ENCODE measurements at places on chromosomes 4 and X.

DNA sequence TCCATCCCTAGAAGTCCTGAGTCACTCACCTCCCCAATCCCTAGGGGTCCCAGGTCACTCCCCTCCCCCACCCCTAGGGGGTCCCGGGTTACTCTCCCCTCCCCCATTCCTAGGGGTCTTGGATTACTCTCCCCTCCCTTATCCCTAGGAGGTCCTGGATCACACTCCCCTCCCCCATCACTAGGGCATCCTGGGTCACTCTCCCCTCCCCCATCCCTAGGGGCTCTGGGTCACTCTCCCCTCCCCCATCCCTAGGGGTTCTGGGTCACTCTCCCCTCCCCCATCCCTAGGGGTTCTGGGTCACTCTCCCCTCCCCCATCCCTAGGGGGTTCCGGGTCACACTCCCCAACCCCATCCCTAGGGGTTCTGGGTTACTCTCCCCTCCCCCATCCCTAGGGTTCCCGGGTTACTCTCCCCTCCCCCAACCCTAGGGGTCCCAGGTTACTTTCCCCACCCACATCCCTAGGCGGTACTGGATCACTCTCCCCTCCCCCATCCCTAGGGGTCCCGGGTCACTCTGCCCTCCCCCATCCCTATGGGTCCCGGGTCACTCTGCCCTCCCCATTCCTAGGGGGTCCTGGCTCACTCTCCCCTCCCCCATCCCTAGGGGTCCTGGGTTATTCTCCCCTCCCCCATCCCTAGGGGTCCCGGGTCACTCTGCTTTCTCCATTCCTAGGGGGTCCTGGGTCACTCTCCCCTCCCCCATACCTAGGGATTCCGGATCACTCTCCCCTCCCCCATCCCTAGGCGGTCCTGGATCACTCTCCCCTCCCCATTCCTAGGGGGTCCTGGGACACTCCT lies 2.1 kb downstream of the ASMTL start:
- peak; percentile 55 for DNase-seq

GRCh38 chrX:20197641-20198210 lies 56.1 kb upstream of the EIF1AX start:
- DNase-seq = no peak

- no peak for DNase-seq
These were observed 317.6 kb upstream of the CNKSR2 start for GRCh38 chrX:21056622-21057021.

- DNase-seq = no peak
These were observed 283.8 kb downstream of the IQCM start for GRCh38 chr4:149531861-149532260.

DNA sequence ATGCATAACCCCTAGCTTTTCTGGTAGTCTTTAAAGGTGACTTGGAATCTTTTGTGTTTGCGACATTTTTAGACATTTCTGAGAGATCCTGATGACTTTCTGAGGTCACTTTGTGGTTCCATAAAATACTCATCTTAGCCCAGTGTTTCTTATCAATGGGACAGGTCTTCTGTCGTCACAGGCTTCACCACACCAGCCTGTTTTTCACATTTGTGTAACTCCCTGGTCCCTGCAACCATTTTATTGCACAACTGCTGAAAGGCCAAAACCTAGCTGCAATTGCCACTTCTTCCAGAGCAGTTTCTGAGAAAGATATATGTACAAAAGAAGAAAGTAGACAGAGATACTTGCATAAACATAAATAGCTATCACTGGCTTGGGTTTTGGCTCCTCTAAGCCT lies 120.9 kb downstream of the IL15 start:
- no peak for DNase-seq

DNA sequence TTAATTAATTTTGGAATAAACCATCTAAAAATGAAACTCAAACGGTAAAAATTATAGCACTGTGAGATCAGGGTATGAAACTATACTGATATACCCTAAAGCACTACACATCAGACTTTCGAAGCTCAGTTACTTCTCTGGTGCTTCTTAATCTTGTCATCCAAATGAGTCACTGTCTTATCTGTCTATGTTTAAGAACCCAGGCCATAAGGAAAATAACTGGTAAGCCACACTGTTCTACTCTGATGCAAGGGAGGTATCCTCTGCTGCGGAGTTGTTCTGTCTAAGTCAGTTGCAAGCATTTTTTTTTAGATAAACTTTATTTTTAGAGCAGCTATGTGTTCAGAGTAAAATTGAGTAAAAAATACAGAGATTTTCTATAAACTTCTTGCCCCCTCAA lies 830.8 kb upstream of the POU3F4 start:
- no peak for DNase-seq

DNA sequence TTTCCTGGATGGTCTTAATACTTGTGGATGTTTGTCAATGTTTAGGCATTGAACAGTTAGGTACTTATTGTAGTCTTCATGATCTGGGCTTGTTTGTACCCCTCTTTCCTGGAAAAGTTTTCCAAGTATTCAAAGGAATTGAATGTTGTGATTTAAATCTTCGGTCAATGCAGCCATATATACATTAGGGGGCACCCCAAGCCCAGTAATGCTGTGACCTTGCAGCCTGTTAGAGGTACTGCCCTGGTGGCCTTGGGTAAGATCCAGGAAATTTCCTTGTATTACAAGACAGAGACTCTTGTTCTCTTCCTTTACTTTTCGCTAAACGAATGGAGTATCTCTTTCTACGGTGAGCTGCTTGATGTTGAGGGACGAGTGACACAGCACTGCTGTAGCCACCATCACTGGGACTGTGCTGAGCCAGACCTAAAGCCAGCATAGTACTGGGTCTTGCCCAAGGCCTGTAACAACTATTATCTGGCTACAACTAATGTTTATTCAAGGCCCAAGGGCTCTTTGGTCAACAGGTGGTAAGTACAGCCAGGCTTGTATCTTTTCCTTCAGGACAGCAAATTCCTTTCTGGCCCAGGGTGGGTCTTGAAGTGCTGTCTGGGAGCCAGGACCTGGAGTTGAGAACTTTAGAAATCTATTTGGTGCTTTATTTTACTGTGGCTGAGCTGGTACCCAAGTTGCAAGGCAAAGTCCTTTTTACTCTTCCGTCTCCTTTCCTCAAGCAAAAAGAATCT lies 118.3 kb upstream of the ATOH1 start:
- DNase-seq = no peak

GRCh38 chrX:32673193-32673592 lies 538.2 kb downstream of the DMD start:
- no peak for DNase-seq

Measured in activated CD8-positive, alpha-beta memory T cell treated with anti-CD3 and anti-CD28 coated beads for 24 hours (primary cell).